Right lung (tissue), 10 donors: ENCODE measurements at places on chromosomes 7 and 10. TPM values are rescaled to one million over a fixed set of nuclear protein-coding genes. Genes with fewer than 3 reads are reported as not detected.

ZNF425 gene
- 5.0 TPM for polyA plus RNA-seq

NRG3 gene
- polyA plus RNA-seq: 1.5 TPM

CNPY4 gene
- polyA plus RNA-seq: 49.3 TPM

DLG5 gene
- polyA plus RNA-seq: 37.5 TPM

ZNF862 gene
- 25.3 TPM for polyA plus RNA-seq

ATP6V0A4 gene
- polyA plus RNA-seq: 0.69 TPM

LANCL2 gene
- polyA plus RNA-seq: 19.9 TPM

CNTNAP2 gene
- 30.4 TPM for polyA plus RNA-seq

- DNase-seq: no peak
Observed at GRCh38 chr7:133110312-133110711, 28.4 kb upstream of the CHCHD3 start.

DNA sequence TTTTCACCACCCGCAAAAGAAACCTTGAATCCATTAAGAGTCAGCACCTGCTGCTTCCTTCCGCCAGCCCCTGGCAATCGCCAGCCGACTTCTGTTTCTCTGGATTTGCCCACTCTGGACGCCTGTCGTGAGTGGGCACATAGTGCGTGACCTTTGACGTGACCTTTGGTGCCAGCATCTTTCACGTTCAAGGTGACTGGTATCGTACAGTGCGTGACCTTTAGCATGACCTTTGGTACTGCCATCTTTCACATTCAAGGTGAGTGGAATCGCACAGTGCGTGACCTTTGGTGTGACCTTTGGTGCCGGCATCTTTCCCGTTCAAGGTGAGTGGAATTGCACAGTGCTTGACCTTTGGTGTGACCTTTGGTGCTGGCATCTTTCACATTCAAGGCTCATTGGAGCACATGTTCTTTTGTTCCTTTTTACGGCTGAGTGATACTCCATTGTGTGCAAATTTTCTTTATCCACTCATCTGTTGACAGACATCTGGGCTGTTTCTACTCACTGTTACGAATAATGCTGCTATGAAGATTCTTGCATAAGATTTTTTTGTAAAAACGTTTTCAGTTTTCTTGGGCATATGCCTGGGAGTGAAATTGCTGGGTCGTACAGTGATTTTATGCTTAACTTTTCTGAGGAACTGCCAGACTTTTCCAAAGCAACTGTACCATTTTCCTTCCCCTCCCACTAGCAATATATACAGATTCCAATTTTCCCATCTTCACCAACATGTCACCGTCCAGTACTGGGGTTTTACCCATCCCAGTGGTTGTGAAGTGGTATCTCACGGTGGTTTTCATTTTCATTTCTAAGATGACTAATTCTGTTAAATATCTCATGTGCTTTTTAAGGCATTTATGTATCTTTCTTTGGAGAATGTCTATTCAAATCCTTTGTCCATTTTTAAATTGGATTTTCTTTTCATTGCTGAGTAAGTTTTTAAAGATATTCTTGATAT is 145.3 kb downstream of the DIP2C start:
- DNase-seq: no peak

- no peak for DNase-seq
Observed at GRCh38 chr7:35253710-35254495, at the start of gene TBX20. Gene TBX20, minus strand, starts transcription at chr7:35254100. Its CDS starts 480 bp downstream, at chr7:35253620.

DNA sequence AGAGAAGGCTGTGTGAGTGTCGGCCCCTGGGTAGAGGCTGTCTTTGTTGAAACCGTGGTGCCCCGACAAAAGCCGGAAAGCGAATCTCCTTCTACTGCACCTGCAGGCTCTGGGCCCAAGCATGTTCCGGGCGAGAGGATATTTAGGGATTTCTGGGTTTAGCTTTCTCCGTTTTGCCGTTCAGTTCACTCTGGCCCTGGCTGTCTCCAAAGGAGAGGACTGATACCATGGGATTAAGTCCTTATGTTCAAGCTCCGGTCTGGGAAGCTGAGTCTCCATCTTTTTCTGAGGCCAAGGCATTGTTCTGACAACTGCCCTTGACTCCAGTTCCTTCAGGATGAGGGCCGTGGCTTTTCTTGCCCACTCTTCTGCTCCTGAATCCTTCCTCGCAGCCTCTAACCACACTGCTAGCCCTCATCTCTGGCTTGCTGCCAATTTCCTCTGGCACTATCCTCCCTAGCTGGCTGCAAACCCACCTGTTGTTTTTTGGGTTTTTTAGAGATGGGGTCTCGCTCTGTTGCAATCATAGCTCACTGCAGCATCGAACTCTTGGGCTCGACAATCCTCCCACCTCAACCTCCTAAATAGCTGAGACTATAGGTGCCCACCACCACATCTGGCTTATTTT is 206.8 kb downstream of the SKIDA1 start:
- DNase-seq: no peak

GRCh38 chr7:76053461-76053860 is 5.6 kb downstream of the MDH2 start:
- no peak for DNase-seq

GRCh38 chr7:94087664-94088352 is 83.7 kb upstream of the BET1 start:
- peak; percentile 16 for DNase-seq

- no peak for DNase-seq
Observed at GRCh38 chr7:84264396-84264795, 69.8 kb upstream of the SEMA3A start.

DNA sequence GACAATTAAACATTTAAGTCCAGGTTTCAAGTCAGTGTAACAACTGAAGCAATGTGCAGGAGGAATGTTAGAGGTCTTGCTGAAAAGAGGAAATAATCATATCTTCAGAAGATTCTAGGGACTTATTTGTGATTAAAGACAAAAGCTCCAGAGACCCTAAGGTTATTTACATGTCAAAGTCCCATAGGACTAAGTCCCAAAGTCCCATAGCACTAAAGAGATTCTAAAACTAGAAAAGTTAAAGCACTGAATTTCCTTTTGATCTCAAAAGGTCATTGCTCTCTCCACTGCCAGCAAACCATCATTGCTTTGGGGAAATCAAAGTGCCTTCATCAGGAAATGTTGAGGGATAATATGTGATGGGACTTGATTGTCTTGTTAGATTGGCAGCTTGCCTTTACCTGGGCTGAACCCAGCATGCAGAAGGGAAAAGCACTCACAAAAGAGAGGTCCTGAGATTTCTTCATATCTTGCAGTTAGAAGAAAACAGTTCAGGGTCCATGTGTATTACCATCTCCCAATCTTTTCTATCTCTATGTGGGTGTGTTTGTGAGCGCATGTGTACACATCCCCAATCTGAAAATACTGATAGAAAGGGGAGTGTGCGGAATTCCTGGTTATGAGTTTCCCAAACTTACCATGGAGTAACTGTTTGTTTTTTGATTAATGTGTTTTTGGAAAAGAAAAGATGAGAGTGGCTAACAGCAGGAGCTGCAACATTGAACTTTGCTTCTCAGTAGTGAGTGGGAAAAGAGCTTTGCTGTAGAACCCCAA is 21.8 kb downstream of the NUDT13 start:
- no peak for DNase-seq

- no peak for DNase-seq
Observed at GRCh38 chr7:139782932-139783331, 5.1 kb upstream of the HIPK2 start.

DNA sequence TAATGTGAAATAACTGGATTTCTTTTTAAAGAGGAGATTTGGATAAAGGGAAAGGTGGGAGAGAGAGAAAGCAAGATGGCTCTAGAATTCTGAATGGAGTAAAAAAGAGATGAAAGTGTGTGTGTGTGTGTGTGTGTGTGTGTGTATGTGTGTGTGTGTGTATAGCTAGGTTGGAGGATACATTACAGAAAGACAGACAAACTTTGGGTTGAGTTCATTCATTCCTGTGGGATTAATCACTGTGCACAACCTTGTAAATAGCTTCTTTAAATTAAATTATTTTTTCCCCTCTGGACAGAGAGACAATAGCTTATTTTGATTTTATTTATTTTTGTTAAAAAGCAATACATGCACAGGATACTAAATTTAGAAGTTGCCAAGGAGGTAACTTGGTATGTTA is 7.5 kb downstream of the ASB4 start:
- no peak for DNase-seq

GRCh38 chr7:120460949-120461348 is 188.0 kb downstream of the KCND2 start:
- no peak for DNase-seq

DNA sequence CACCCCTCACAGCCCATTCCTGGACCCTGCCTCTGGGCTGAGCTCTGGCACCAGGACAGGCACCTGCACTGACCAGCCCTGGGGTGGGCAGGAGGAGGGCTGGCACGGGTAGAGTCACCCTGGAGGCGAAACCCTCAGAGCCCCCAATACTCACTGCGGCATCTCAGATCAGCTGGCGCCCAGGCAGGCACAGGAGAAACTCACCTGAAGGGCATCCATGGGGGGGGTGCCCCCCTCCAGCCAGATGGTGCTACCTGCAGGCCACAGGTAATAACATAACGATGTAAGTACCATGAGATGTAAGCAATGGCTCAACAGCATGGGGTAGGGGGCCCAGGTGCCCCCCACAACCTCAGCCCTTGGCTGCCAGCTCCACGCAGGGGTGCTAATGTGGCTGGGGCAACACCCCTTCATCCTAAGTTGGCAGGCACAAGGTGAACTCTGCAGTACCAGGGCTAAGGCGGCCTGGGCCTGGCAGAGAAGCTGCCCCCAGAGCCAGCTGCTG is 12.1 kb upstream of the PYROXD2 start:
- DNase-seq: no peak
